ENCODE measurements at places on chromosomes 2 and 18. TPM values are rescaled to one million over a fixed set of nuclear protein-coding genes. Genes with fewer than 3 reads are reported as not detected.

GRCh38 chr2:65997961-65998360 is 437.0 kb upstream of the MEIS1 start:
- DNase-seq = no peak

GRCh38 chr2:54551123-54551756 is 95.1 kb downstream of the SPTBN1 start:
- no peak for DNase-seq

- DNase-seq = no peak
These were observed 49.1 kb downstream of the KCNF1 start for GRCh38 chr2:10960606-10961489.

DNA sequence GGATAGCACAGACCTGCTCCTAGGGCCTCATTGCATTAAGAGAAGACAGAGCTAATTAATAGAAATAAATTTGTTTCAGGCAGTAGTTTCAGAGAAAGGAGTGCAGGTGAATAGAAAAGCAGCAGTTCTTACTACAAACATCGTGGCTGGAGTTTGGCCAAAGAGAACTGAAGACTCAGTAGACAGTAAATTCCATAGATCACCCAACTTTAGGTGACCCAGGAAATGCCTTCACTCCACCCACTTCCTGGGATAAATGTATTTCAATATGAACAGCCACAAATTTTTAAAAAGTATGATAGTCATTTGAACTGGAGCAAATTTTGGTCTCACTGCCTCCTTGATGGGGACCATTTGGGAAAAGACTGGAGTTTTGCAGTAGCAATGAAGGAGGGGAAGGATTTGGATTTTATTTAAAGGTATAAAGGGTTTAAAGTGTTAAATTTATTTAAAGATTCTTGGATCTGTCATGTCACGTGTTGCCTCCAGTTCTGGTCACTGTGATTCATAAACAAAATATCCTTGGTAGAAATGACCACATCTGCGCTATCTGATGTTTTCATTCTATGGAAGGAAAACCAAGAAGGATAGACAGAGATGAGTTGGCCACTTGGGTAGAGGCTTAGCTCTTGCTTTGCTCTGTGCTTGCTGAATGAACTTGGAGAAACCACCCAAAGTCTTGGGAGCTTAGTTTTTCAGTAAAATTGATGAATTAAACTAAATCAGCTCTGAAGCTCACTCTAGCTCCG is 390.2 kb downstream of the THSD7B start:
- DNase-seq = no peak

GRCh38 chr2:8315531-8316165 is 366.2 kb upstream of the ID2 start:
- no peak for DNase-seq

IL37 gene
- 0.29 TPM for total RNA-seq

Data from mucosa of gallbladder (tissue), 1 donor.